Activated CD4-positive, alpha-beta T cell treated with anti-CD3 and anti-CD28 coated beads, Interleukin-2, amount 10 ng/mL, durations not matched to agents 7 days and 5 days (primary cell): ENCODE measurements at places on chromosomes 5 and 9.

GRCh38 chr9:13628526-13628925 is 349.0 kb upstream of the MPDZ start:
- no peaks in the 10 kb centered on the region for H3K4me1 ChIP-seq
- no peaks in the 10 kb centered on the region for H3K36me3 ChIP-seq
- H3K27ac ChIP-seq: no peak overlapping the region
- H3K27me3 ChIP-seq: no peaks in the 10 kb centered on the region
- H3K4me3 ChIP-seq: no peak overlapping the region

DNA sequence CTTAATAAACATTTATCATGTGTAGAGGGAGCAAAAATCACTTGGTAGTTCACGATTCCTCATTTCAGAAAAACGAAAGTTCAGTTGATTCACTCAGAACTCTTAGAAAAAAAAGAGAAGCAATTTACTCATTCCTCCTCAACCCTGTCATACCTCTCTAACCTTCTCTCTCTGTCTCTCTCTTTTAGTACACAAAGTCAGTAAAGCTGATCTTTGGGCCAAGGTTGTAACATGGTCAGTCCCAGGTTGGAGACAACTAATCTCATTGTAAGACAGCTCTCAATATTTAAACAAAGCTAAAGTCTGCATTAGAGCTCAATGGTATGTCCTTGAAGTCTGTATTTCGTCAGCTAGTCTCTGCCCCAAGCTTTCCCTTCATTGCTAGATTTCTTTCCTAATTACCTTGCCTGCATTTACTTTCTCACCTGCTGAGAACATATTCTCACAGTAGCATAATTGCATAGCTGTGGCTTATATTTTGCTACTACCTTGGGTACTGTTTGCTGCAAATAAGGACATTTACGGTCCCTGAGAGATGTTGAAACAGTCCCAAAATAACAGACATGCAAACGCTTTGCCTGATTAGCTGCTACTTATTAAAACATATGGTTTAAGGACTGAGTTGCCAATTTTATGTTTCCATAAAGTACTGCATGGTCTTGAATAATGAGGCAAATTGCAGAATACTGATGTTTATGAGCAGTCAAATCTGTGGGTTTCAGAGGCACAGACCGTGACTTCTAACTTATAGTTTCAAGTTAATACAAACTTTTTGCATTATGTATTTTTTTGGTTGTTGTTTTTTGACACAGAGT is 138.3 kb downstream of the GPBP1 start:
- DNase-seq: no peak
- no peaks in the 10 kb centered on the region for H3K4me1 ChIP-seq
- H3K36me3 ChIP-seq: no peaks in the 10 kb centered on the region

GRCh38 chr9:3736161-3736560 is 210.4 kb upstream of the RFX3 start:
- H3K27ac ChIP-seq: no peak overlapping the region
- no peaks in the 10 kb centered on the region for H3K36me3 ChIP-seq
- no peak overlapping the region for H3K4me3 ChIP-seq
- no peaks in the 10 kb centered on the region for H3K27me3 ChIP-seq
- no peak for DNase-seq
- peaks cover 9% of the 10 kb centered on the region for H3K4me1 ChIP-seq

GRCh38 chr5:139077899-139078298 is 120.3 kb downstream of the SIL1 start:
- peaks cover 8% of the 10 kb centered on the region for H3K27me3 ChIP-seq
- H3K27ac ChIP-seq: no peak overlapping the region
- H3K4me1 ChIP-seq: no peaks in the 10 kb centered on the region
- no peaks in the 10 kb centered on the region for H3K36me3 ChIP-seq
- DNase-seq: no peak

DNA sequence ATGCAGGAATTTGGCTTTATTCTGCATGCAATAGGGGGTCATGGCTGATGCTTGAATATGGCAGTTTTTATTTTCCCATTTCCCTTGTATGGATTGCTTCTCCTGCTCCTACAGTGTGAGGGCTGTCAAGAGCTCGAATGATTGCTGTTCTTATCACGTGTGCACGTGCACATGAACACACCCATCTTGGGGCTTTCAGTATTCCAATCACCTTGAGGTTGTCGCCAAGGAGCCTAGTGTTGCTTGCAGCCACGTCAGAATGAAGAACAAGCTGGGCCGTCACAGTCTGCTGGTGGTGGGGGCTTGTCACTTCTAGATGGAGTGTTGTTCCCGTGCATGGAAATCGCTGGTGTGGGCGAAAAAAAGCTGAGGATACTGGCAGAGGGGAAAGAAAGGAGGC is 219.4 kb upstream of the GLRA1 start:
- no peak overlapping the region for H3K4me3 ChIP-seq
- H3K27me3 ChIP-seq: peaks cover 2% of the 10 kb centered on the region
- no peak for DNase-seq
- no peaks in the 10 kb centered on the region for H3K4me1 ChIP-seq
- H3K27ac ChIP-seq: no peak overlapping the region

DNA sequence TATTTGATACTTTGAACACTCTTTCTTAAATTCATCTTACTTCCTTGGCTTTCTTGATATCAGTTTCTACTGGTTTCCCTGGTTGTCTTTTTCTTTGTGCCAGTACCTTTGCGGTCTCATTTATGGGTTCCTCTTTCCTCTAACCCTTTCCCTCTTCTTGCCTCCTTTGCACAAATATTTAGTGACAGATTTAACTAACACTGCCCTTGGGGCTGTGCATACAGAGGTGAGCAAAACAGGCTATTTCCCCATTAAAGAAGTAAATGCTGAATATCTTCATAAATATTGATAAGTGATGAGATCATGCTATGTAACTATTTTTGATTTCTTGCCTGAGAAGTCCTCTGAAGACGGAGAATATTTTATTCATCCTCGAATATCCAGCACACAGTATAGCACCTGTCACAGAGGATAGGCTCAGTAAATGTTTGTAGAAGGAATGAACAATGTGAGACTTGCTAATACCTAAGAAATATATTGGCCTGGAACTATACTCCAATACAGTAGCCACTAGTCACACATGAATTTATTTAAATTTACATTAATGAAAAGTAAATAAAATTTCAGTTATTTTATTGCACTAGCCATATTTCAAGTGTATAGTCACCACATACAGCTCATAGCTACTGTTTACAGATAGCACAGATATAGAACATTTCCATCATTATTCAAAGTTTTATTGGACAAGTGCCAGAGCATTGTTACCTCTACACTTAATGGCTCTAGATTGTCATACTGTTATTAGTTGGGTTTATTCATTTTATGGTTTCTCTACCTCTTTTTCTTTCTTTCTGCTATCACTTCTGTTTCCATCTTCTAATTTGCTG is 90.4 kb downstream of the RIC1 start:
- H3K36me3 ChIP-seq: peaks cover 61% of the 10 kb centered on the region
- no peak overlapping the region for H3K27ac ChIP-seq
- no peak for DNase-seq

GRCh38 chr5:59745415-59745863 is 148.1 kb downstream of the PDE4D start:
- H3K27ac ChIP-seq: no peak overlapping the region
- no peak for DNase-seq
- H3K4me3 ChIP-seq: no peak overlapping the region
- peaks cover 8% of the 10 kb centered on the region for H3K27me3 ChIP-seq
- no peaks in the 10 kb centered on the region for H3K36me3 ChIP-seq

- H3K4me1 ChIP-seq: peaks cover 17% of the 10 kb centered on the region
- peaks cover 21% of the 10 kb centered on the region for H3K36me3 ChIP-seq
- H3K27me3 ChIP-seq: peaks cover 22% of the 10 kb centered on the region
Measured at GRCh38 chr5:55134053-55134722, 25.8 kb upstream of the GPX8 start.

GRCh38 chr9:122376796-122377195 is 6.0 kb downstream of the PTGS1 start:
- H3K36me3 ChIP-seq: no peaks in the 10 kb centered on the region
- no peak for DNase-seq
- H3K4me3 ChIP-seq: no peak overlapping the region
- peaks cover 6% of the 10 kb centered on the region for H3K27me3 ChIP-seq
- H3K4me1 ChIP-seq: no peaks in the 10 kb centered on the region

GRCh38 chr9:16238623-16239138 is 631.8 kb downstream of the BNC2 start:
- no peaks in the 10 kb centered on the region for H3K27me3 ChIP-seq
- no peak overlapping the region for H3K27ac ChIP-seq
- no peaks in the 10 kb centered on the region for H3K4me1 ChIP-seq
- DNase-seq: no peak
- H3K4me3 ChIP-seq: no peak overlapping the region

DNA sequence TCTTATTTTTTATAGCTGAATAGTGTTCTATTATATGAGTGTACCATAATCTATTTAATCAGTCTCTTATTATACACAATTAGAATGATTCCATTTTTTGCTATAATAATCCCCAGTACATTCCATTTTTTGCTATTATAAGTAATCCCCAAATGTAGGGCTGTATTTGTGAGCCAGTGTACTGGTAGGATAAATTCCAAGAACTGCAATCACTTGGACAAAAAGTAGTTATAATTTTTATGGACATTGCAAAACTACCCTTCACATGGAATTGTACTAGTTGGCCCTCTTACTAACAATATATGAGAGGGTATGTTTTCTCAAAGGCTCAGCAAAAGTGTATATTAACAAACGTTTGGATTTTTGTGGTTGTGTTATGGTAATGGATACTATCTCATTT is 481.7 kb upstream of the CLINT1 start:
- no peaks in the 10 kb centered on the region for H3K36me3 ChIP-seq
- DNase-seq: no peak

DNA sequence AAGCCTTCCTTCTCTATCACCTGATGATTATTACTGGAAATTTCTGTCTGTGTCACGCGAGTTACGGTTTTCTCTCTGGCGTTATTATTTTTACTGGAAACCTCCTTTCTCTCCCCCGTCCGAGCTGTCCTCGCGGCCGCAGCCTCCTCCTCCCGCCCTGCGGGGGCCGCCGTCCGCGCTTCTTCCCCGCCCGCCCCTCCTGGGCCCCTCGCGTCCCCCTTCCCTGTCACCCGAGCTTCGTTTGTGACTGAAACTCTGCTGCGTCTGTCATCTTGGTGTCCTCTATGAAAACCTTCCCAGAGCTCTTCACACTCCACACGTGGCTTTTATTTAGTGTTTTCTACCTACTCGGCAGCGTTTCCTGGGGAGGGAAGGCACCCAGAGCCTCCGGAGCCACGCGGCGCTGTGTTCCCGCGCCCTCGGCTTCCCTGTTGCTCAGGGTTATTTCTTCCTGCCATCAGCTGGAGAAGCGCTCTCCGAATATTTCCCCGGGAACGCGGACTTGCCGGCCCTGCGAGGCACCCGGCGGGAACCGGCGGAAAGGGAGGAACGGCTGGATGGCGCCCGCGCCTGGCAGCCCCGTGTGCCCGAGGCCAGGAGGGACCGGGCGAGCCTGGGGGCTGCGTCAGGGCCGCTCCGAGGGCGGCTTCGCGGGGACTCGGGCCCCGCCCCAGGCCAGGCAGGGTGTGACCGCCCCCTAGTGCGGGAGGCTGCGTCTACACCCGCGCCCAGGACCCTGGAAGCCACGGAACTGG is 33.9 kb downstream of the TRIP13 start:
- H3K4me1 ChIP-seq: peaks cover 13% of the 10 kb centered on the region
- no peak overlapping the region for H3K27ac ChIP-seq
- no peaks in the 10 kb centered on the region for H3K36me3 ChIP-seq
- peak; percentile 16 for DNase-seq
- no peak overlapping the region for H3K4me3 ChIP-seq
- peaks cover 28% of the 10 kb centered on the region for H3K27me3 ChIP-seq

DNA sequence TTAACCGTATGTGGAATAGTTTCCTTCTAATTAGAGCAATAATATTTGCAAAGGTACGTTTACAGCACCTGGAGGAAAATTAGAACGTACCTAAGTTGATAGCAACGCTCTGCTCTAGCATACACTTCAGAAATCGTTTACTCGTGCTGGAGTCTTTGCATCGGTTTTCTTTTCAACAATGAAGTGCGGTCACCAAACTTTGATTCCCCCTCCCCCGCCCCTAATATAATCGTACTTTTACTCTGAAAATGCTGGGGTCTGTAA is 506 bp downstream of the ADAMTS19 start:
- H3K36me3 ChIP-seq: no peaks in the 10 kb centered on the region
- H3K27me3 ChIP-seq: peaks cover 53% of the 10 kb centered on the region
- H3K27ac ChIP-seq: no peak overlapping the region
- no peak overlapping the region for H3K4me3 ChIP-seq
- peaks cover 11% of the 10 kb centered on the region for H3K4me1 ChIP-seq

GRCh38 chr5:125536095-125536494 is 789.7 kb upstream of the ZNF608 start:
- H3K4me1 ChIP-seq: no peaks in the 10 kb centered on the region
- DNase-seq: no peak
- H3K27me3 ChIP-seq: no peaks in the 10 kb centered on the region
- H3K4me3 ChIP-seq: no peak overlapping the region
- no peaks in the 10 kb centered on the region for H3K36me3 ChIP-seq
